ENCODE measurements at places on chromosomes 1 and 21.

GRCh38 chr1:56954664-56955063 is 11.2 kb downstream of the C8B start:
- DNase-seq = no peak

DNA sequence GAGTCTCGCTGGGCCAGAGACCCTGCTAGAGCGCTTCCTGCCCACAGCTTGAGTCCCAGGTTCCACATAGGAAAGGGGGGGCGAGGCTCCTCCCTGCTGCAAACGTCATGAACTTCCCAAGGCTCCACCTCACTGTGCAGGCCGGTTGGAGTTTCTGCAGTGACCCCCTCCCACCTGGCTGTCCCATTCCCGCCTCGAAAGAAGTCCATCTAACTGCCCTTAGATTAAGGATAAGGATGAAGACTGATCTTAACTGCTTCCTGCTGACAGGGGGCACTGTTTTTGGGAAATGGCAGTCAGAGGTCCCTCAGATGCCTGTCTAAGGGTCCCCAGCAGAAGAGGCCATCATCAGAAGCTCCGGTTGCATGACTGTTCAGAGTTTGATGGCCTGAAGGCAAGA is 62.7 kb downstream of the STUM start:
- no peak for DNase-seq

GRCh38 chr21:22278366-22278765 is 1280.2 kb downstream of the NCAM2 start:
- peak; percentile 55 for DNase-seq

DNA sequence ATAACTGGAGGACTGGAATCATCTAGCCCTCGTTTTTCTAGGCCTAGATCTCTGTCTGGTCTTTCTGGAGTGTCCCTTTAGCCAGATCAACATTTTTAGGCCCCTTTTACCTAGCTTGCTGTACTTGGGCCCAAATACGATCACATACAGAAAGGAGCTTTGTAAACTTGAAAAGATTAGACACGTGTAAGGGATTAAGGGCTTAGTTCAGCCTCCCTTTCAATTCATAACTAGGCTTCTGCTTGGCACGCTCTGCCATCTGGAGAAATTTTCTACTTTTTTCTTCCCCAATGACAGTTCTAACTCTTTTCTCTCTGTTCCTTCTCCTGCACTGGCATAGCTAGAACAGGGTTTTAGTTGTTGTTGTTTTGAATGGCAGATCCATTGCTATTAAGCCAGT is 153.3 kb upstream of the BEND5 start:
- no peak for DNase-seq

DNA sequence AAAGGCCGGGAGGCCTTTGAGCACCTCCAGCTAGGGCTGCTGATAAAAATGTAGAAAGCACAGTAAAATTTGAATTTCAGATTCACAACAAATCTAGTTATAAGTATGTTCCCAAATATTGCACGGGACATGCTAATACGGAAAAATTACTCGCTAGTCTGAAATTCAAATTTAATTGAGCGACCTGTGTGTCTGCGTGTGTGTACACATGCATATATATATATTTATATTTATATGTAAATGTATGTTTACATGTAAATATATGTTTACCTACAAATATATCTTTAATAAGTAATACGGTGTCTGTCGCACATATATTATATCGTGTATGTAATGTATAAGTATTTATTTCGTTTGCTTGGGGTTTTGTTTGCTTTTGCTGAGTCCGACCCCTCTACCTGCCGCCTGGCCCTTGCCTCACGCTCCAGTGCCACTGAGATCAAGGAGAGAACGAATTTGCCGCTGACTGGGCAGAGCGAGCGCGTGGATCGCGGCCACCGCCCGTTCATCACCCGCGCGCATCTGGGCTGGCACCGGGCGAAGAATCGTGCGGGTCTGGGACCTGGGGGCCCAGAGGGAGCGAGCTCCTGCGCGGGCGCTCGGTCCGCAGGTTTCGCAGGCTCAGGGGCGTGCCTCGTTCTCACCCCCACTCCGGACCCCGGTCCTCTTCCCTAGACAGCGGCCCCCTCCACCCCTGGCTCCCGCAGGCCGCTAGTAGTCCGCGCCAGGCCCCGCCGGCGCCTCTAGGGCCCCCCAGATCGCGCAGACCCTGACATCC is 534 bp upstream of the WRAP73 start:
- no peak for DNase-seq

GRCh38 chr21:36487641-36488307 is 7.9 kb upstream of the CLDN14 start:
- no peak for DNase-seq

- no peak for DNase-seq
Observed at GRCh38 chr1:63611231-63611630, 18.0 kb downstream of the PGM1 start.

DNA sequence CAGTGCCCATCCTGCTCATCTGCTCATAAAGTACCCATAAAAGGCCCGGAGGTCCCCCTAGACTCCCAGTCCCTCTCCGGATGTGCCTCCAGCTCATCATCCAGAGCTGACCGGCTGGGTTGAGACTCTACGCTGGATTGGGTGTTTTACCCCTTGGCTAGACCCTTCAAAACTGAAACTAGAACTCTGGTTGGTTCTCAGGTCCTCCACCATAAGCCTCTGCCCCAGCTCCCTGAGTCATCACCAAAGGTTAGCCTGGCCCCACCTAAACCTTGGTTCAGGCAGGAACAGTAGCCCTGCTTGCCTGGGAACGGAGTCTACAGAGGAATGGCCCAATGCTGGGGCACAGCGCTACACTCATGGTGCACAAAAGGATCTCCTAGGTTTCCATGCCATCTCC is 75.1 kb downstream of the TLR5 start:
- no peak for DNase-seq

GRCh38 chr1:248818505-248819374 is 7.0 kb downstream of the SH3BP5L start:
- peak; percentile 25 for DNase-seq

DNA sequence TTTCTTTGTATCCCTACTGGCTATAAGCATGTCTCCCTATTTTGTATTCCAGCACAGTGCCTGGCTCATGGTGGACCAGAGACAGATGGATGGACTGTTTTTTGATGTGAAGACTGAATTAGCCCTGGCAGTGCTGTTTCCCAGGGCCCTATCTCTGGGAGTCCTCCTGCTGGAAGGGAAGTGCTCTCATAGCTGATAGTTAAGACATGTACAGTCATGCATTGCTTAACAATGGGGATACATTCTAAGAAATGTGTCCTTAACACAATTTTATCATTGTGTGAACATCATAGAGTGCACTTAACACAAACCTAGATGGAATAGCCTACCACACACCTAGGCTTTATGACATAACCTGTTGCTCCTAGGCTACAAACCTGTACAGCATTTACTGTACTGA is 21.1 kb downstream of the TLCD4 start:
- no peak for DNase-seq

GRCh38 chr1:206012086-206012859 is 9.1 kb upstream of the RAB7B start:
- no peak for DNase-seq

DNA sequence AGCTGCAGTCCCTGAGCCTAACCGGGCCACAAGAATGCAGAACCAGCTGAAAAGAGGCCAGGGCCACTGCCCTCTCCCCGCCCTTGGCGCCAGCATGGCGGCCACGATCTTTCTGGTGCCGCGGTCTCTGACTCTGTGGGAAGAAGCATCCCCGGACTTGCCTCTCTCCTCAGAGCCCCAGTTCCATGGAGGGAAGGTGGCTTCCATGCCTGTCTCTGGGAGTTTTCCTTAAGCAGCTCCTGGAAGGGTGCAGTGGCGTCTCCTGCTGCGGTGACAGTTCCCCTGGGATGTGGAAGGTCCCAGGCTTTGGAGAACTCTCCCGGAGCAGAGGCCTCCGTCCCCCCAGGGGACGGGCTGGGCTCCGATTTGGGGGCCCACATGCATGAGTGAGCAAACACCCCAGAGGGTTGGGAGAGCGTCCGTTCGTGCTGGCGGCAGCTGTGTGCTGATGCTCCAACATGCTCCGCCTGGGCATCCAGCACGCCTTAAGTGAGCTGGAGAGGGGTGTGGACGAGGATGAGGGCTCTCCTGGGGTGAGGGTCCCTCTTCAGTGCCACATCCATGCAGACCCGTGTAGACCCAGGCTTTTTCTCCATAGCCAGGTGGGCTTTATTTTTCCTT is 109.8 kb upstream of the COL6A1 start:
- DNase-seq = no peak

DNA sequence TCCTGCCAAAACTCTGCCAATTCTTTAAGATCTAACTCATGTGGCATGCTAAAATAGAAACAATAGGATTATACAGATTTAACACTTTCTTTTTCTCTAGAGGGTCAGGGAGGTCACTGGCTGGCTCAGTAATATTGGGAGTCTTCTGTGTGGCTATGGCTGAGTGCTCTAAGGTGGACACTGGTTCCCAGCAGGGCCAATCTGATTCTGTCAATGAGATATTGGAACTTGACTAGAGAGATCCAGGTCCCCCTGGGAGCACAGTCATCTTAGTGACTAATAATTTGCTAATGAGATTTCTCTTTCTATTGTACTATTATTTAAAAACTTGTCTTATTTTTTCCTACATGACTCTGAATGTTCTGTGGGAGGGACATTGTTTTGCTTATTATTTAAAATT is 69.1 kb upstream of the ZP4 start:
- no peak for DNase-seq

DNA sequence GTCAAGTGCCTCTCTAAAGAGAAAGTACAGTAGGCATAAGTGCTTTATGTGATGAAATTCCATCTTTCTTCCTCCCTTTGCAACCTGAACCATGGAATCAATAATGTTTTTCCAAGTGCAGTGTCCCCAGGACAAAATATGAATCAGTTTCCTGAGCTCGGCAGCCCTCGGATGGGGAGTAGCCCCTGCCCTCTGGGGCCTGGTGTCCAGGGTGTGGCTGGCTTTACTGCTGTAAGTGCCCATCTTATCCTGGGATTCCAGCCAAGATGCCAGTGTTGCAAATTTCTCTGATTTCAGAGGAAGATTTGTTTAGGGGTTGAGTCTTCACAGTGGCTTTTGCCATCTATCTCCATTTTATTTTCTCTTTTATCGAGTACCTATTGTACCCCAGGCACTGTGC is 40.5 kb upstream of the SRP9 start:
- DNase-seq = no peak

DNA sequence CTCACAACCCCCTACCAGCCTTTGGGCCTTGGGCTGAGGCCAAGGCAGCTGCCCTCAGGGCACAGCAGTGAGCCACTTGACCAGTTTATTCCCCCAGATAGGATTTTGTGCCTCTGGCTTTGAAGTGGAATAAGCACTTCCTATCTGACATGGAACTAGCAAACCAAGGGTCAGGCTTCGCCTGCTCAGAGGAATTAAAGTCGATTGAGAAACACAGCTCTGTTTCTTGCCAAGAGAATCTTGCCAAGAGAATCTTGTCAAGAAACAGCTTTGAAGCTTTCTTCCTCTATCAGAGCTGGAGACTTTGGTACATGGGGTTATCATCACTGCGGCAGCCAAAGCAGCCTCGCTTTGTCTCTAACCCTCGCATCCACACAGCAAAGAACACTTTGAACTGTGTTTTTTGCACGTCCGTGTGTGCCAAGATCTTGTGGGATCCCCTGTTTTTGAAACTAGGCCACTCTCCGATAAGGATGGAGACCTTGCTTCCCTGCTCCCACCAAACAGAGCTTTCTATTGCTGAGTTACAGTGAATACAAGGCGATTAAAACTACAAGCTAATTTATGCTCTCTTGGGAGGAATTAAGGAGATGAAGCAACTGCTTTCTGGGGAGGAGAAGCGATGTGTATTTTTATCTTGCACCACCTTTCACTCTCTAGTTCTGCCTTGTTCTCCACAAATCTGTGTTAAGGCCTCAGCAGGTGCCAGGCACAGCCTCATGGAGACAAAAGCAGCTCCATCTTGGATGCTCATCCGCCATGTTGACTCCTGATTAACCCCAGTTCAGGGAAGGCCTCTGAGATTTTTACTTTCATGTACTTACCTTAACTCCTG is 67.3 kb downstream of the RHOU start:
- DNase-seq = no peak

DNA sequence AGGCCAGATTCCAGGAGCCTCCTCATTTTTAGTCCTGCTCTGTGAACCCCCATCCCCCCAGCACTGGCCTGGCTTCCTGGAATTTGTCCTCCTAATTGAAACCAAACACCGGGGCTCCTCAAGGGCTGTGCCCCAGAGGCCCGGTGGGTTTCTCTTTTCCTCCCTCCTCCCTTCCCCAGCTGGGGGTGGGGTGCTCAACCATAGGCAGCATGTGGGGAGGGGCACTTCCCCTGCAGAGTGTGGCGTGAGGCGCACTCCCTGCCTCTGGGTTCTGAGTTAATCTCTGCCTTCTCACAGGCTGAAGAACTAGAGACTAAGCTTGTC is 67.5 kb upstream of the ACOT11 start:
- no peak for DNase-seq

GRCh38 chr21:43905726-43906455 is 40.9 kb downstream of the AGPAT3 start:
- DNase-seq = no peak

- DNase-seq = no peak
Observed at GRCh38 chr1:243597383-243597782, 252.7 kb downstream of the AKT3 start.

GRCh38 chr21:35072960-35073359 is 23.9 kb upstream of the RUNX1 start:
- DNase-seq = no peak

DNA sequence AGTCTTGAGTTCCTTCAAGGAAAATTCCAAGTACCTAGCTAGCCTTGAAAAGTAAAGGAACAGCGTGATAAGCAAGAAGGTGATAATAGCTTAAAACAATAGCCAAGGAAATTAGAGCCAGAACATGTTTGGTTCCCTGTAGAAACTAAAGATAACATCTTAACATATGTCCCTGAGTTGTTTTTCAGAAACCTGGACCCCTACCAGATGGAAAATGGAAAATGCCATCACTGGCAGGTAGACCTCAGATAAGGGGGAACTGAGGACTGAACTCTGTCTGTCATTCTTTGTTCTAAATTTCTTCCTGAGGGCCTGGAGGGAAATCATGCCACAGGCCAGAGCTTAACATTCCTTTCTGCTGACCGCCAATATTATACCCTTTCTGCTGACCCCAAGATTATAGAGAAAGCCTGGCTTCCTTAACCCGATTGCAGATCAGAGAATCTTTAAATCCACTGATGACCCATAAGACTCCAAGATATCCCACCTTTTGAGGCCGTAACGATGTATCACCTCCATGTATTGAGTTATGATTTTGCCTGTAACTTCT is 23.4 kb downstream of the CNIH3 start:
- no peak for DNase-seq

GRCh38 chr1:181312946-181313345 is 170.4 kb upstream of the CACNA1E start:
- DNase-seq = no peak

- no peak for DNase-seq
Observed at GRCh38 chr1:227914801-227915563, 32.8 kb downstream of the WNT9A start.

GRCh38 chr1:4599521-4599920 is 54.9 kb upstream of the AJAP1 start:
- no peak for DNase-seq

DNA sequence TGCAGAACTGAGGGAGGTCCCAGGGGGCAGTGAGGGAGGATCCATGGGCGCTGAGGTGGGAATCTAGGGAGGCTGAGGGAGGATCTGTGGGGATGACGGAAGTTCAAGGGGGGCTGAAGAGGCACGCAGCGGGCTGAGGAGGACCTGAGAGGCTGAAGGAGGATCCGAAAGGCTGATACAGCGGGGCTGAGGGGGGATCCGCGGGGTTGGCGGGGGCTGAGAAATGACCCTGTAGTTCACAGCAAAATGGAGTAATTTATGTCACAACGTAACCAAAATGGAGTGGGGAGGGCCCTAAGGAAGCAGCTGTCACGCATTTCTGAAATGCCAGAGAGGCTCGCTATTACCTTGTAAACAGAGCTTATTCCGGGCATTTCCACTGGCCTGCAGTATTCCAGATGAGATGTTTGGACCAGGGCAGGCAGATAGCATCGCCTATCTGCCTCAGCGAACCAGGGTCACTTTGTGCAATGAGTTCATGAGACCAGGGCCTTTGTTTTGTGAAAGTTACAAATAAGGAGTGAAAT is 926 bp upstream of the MRPL55 start:
- DNase-seq = peak; percentile 31
